Activated CD4-positive, alpha-beta T cell treated with anti-CD3 and anti-CD28 coated beads, Interleukin-2, amount 10 ng/mL, durations not matched to agents 7 days and 5 days (primary cell): ENCODE measurements at places on chromosomes 2 and 18. TPM values are rescaled to one million over a fixed set of nuclear protein-coding genes. Genes with fewer than 3 reads are reported as not detected.

DNA sequence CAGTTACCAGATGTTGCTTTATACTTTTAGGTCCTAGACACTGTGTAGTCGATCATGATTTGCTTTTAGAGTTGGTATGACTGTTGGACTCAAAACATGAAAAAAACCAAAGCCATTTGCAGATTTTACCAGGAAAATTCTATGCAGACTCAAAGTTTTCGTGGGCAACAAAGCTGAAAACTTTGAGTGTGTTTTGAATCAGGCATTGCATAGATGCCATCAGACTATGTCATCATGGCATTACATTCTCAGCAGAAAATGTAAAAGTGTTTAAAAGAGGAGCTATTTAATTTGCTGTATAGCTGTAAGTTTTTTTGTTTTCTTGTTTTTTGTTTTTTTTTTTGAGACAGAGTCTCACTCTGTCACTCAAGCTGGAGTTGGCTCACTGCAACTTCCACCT is 43.5 kb upstream of the ELAC1 start:
- DNase-seq: no peak

The TM4SF20 gene
- total RNA-seq: not detected

The BCL11A gene
- 0.30 TPM for total RNA-seq

The ARHGEF4 gene
- 0.40 TPM for total RNA-seq

GRCh38 chr2:158967731-158968395 is 577 bp upstream of the TANC1 start:
- DNase-seq: no peak

DNA sequence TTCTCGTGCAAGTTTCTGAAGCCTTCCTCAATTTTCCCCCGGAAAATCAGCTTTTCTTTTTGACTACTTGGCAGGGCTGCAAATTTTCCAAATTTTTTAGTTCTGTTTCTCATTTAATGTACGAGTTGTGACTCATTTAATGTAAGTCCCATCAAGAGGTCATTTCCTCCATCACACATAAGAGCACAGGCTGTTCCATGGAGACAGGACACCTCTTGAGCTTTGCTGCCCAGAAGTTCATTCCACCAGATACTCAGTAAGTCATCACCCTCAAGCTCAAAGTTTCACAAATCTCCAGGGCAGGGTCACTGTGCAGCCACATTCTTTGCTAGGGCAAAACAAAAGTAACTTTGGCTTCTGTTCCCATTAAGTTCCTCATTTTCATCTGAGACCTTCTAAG is 101.5 kb upstream of the TEKT4 start:
- no peak for DNase-seq

DNA sequence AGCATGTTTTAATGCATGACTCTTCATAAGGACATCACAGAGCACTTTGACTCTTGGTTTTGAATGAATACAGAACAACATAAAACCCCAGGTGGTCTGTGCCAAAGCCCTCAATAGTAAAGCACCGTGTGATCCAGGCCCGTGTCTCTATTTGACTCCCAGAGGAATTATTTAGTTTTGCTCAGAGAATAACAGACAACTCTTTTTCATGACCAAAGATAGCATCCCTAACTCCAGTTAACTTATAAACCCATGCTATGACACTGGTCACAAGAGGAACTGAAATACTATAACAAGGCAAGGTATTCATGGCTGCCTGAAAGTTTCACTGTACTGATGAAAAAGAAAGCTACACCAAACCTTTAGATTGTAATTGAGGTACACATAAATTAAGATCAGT is 128.4 kb downstream of the IKZF2 start:
- no peak for DNase-seq

GRCh38 chr2:180110469-180110868 is 103.4 kb upstream of the CWC22 start:
- DNase-seq: no peak

- DNase-seq: no peak
These were observed 79.2 kb upstream of the MAP3K20 start for GRCh38 chr2:172996387-172996961.

DNA sequence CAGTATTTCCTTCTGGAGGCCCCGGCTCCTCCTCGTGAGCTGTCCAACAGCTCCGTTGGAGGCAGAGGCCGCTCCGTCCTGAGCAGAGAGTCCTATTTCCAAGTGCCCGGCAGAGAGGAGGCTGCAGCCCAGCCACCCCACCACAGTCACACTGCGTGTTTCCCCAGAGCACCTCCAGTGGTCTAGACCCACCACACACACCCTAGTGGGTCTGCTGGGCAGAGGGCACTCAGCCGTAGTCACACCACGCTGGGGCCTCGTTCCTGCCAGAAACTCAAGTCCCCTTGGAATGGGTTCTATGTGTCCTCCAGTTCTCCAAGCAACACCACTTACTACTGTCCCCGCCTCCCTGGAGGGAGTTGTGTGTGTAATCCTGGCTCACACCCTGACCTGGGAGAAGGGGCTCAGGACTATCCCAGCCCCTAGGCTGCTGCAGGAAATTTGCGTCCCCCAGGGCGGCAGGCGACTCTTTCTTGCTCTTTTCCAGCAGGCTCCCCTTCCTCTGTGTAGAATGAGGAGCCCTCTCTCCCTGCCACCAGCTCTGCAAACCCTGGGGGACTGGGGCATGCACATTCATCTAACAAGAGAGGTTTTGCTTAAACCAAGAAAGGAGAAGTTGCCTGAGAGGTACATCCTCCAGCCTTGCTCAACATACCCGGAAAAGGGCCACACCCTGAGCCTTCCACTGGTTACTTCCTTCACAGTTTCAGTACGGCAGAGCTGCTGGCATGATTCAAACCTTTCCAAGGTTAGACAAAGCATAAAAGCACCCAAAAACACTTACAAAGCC is 114.1 kb downstream of the NDUFA10 start:
- peak; percentile 76 for DNase-seq

- DNase-seq: no peak
These were observed 120.3 kb downstream of the UXS1 start for GRCh38 chr2:106073678-106074406.

DNA sequence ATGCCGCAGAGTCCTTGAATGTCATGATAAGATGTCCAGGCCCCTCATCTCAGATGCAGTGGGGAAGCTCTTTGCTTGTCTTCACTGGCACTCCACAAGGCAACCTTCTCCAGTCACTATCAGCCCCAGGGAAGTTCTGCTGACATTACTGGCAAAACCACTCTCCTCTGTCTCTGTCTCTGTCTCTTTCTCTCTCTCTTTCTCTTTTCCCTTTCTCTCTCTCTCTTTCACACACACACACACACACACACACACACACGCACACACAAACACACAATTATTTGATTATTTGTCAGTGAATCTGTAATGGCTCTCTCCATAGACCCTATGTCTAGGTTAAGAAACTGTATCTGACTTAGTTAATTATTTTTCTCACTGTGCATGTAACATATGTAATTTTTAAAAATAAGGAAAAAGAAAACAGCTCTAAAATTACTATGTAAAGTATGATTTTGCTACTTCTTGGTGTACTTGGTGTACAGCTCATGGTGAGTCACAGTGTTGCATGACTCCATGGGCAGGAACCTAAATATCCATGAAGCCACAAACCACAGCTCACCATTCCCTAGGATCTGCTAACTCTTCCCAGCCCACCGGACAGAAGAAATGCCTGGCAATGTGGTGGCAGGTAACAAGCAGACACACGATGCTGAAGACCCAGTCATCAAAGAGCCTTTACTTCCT is 594.9 kb upstream of the ID2 start:
- DNase-seq: no peak

The UGT1A5 gene
- total RNA-seq: not detected

- no peak for DNase-seq
These were observed 22.4 kb downstream of the CTLA4 start for GRCh38 chr2:203889944-203890343.

DNA sequence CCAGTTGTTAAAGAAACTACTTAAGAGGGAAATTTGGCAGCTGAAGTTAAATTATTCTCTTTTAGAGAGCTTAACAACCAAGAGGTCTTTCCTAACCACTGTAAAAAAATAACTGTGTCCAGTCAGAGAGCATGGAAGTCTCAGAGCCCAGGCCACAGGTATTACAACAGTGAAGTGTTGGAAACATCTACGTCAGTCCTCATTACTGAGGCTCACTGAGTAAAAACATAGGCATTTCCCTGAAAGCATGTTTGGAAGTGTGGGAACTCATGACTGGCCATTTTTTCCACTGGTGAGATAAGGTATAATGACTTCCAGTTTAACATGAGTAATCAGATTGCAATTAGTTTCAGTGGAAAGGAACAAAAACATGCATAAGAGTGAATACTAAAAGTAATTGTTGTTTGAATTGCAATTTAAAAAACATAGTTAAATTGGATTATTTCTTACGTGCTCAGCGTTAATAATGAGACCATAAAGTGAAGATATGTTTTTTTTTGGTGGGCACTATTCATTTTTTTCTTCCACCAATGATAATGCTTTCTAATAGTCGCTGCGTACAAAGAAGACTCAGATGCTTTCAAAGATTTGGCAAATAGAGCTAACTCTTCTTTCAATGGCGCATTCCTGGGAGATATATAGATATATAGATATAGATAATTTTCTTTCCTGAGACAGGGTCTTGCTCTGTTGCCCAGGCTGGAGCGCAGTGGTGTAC is 60.8 kb downstream of the EFEMP1 start:
- no peak for DNase-seq

GRCh38 chr18:777021-777420 is 35.0 kb downstream of the YES1 start:
- DNase-seq: no peak

GRCh38 chr2:68253219-68254068 is 1.1 kb upstream of the PPP3R1 start:
- peak; percentile 39 for DNase-seq

- DNase-seq: no peak
These were observed 1.6 kb upstream of the PLA2R1 start for GRCh38 chr2:160063879-160064612.

The LCT gene
- total RNA-seq: 0.12 TPM

The GAREM1 gene
- not detected for total RNA-seq

The CYP1B1 gene
- total RNA-seq: 15.4 TPM
